ENCODE measurements at places on chromosomes 16 and 17.

- DNase-seq, result no peak
These were observed 539 bp upstream of the KRTAP4-8 start for GRCh38 chr17:41098481-41098880.

GRCh38 chr17:49223517-49224197, 6.9 kb downstream of the PHOSPHO1 start:
- no peak for DNase-seq

DNA sequence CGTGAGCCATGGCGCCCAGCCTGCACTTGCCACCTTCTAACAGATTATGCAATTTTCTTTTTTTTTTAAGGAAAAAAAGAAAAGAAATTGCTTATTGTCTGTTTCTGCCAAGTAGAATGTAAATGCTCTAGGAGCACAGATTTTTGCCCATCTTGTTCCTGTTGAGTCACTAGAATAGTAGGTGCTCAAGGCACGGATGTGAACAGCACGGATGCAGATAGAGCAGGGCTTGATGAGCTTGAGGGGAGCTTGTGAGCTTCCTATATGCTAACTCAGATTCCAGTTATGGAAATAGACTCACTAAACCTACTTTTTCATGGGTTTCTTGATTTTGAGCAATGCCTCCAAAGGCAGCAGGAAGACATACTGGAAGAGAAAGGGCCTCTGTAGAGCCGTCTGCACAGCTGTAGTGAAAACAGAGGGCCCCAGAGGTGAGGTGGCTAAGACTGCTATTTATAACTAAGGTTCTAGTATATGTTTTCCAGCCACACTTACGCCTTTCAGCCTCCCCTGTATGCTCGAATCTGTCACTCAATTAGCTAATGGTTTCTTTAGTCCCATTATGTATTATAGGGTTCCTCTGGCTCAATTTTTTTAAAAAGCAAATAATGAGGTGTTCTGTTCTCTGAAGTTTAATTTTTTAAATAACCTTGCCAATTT, 72.8 kb downstream of the WWP2 start:
- DNase-seq, result no peak

- no peak for DNase-seq
These were observed 7.8 kb downstream of the ITGAX start for GRCh38 chr16:31362476-31363405.

DNA sequence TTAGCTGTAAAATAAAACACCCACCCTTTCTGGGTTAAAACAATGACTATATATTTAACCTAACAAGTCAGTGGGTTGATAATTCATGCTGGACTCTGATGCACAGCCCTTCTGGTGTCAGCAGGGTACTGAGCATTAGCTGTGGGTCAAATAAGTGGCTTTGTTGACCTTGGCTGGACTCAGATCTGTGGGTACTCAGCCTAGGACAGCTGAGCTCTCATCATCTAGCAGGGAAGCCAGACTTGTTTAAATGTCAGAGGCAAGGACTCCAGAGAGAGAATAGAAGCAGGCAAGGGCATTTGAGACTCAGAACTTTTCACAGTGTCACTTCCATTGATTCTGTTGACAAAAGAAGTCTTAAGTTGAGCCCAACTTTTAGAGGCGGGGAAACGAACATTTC, 1063.8 kb upstream of the CDH8 start:
- no peak for DNase-seq

DNA sequence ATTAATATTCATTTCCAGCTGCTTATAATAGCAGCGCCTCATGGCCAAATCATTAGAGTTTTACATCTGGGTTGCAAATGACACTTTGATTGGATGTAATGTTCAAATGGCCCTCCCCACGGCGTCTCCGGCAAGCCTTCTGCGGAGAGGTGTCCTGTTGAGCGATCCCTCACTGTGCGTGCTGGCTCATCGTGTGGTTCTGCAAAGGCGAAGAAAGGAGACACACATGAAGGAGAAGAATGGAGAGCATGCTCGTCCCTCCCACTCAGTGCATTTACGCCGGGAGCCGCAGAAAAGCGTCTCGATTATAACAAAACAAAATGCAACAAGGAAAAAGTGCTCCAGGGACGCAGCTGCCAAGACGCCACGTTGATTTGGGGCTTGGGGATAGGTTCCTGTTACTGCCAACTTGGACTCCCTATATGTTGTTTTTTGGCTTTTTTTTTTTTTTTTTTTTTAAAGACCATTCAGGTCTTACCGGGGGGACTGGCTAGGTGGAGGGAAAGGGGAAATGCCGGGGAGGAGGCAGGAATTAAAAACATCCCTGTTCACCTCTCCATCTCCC, 117.6 kb downstream of the C16orf78 start:
- DNase-seq, result no peak

GRCh38 chr16:1580256-1580655, 31.6 kb downstream of the IFT140 start:
- DNase-seq, result no peak

DNA sequence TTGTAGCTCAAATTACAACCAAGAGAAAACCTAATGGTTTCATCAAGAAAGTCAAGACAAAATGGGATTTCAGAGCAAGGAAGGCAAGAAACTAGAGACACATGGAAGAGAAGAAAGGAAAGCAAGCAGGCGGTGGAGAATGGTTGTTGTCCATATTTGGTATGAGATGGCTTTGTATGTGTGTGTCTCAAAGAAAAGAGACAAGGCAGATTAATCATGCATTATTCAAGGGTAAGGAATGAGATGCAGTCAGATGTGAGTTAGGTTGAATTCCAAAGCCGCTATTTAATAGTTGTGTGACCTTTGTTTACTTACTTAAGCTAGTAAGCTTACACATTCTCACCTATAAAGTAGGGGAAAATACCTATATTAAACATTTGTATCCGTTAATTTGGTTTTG, 1029.6 kb downstream of the CDH11 start:
- DNase-seq, result no peak

DNA sequence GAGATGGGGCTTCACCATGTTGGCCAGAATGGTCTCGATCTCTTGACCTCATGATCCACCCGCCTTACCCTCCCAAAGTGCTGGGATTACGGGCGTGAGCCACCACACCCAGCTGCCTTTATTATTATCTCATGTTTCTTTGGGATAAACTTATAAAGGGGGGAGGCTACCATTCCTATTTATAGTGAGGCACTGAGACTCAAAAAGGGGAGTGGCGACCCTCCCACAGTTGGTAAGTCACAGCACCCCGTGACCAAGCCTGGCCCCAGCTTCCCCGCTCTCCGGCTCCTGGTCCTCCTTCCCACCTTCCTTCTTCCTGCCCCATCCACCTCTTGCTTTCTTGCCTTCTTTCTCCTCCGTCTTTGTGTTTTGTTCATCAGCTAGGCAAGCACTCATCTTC, 5.2 kb downstream of the MYH3 start:
- DNase-seq, result no peak

GRCh38 chr16:20846030-20846429, 39.7 kb downstream of the REXO5 start:
- no peak for DNase-seq
